ENCODE measurements at places on chromosomes 7 and 10.

GRCh38 chr10:113930482-113931057, 76.1 kb downstream of the NHLRC2 start:
- no peak for DNase-seq

DNA sequence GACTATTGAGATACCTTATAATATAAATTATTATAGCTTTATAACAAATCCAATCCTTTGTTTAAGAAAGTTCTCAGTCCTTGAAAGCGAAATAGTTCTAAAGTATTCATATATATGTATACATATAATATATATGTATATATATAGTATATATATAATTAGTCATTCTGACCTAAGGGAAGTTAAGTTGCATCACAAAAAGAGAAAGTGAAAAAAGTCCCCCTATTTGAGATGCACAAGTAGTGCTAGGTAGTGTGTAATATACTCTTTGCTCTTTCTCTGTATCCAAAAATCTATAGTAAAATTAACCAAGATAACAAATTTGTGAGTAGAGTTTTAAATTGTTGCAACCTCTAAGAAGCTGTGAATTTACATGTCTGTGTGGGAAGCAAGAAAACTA, 13.3 kb upstream of the IFIT1B start:
- no peak for DNase-seq

- DNase-seq: peak; percentile 47
These were observed 10.8 kb upstream of the PYROXD2 start for GRCh38 chr10:98425511-98426352.

DNA sequence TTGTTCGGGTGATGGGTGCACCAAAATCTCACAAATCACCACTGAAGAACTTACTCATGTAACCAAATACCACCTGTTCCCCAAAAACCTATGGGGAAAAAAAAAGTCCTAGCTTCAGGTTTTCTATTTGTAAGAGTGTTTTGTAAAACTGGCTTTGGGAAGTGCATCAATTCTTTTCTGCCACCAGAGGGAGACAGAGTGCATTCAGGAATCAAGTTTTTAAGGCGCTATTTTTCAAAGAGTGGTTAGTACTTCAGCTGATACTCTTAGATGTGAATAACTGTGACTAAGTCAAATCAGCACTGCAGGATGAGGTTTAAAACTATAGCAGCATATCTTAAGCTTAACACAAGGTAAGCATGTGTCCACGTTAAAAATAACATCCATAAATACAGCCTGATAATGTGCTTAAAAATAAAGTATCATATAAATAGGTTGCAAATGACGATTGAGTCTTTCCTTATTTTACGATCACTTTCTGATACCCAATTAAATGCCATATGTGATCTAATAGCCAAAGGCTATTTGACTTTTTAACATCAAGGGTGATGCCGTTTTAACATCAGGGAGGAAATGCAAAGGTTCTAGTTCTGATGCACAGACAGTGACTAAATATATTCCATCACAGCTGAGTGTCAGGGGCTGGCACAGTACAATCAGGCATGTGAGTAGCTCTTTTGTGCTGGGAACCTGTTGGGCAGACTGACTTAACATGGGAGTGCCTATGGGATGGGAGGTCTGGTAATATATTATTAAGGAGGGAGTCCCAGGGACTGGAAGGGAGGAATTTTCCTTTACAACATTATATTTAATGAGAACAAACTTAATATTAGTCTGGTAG, 10.6 kb upstream of the LYZL2 start:
- no peak for DNase-seq

GRCh38 chr10:124003070-124003419, 90.4 kb downstream of the CHST15 start:
- DNase-seq: no peak

GRCh38 chr10:63627396-63627795, 106.2 kb downstream of the REEP3 start:
- DNase-seq: no peak

GRCh38 chr7:2982831-2983230, 60.8 kb downstream of the CARD11 start:
- peak; percentile 63 for DNase-seq
